Umbilical cord (tissue), 2 donors: ENCODE measurements at places on chromosomes 16 and 17.

GRCh38 chr16:19583665-19584300, 28.3 kb downstream of the VPS35L start:
- peak; percentile 20 for DNase-seq

- DNase-seq, result no peak
Measured at GRCh38 chr17:77657839-77658238, 300.7 kb upstream of the TNRC6C start.

DNA sequence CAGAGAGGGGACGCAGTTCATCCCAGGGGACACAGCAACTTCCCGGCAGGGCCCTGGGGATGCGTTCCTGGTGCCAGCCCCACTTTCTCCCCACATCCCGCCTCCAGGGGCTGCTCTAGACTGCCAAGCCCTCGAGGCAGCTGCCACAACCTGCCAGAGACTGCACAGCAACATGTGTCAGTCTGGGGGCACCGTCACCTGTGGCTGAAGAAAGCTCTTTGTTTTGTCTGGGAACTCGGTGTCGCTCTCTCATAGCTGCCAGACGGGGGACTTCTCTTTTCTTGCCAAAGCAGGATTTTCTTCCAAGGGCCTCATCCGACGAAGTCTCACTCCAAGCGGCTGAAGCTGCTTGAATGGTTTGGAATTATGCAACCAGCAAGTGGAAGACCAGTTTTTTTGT, 43.7 kb downstream of the COTL1 start:
- DNase-seq, result no peak

DNA sequence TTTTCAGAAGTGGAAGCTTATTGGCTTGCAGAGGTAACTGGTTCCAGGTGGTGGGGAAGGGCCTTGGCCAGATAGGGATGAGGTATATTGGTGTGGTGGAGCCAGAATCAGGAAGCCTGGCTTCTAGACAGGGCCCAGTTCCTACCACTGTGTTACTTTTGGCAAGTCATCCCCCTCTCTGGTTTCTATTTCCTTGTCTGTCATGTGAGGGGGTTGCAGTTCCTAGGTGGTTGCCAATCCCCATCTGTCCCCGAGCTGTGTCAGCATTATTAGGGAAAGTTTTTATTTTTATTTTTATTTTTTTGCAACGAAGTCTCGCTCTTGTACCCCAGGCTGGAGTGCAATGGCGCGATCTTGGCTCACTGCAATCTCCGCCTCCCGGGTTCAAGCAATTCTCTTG, 3.0 kb downstream of the SMCR8 start:
- DNase-seq, result no peak

GRCh38 chr16:26345966-26346365, 654.2 kb downstream of the HS3ST4 start:
- no peak for DNase-seq

DNA sequence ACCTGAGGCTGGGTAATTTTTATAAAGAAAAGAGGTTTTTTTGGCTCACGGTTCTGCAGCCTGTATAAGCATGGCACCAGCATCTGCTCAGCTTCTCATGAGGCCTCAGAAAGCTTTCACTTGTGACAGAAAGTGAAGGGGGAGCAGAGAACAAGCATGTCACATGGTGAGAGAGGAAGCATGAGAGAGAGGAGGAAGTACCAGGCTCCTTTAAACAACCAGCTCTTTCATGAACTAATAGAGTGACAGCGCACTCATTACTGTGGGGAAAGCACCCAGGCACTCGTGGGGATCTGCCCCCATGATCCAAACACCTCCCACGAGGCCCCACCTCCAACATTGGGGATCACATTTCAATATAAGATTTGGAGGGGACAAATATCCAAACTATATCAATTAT, 86.8 kb downstream of the USP32 start:
- no peak for DNase-seq

GRCh38 chr16:66874079-66874775, 6.1 kb upstream of the PDP2 start:
- peak; percentile 34 for DNase-seq

DNA sequence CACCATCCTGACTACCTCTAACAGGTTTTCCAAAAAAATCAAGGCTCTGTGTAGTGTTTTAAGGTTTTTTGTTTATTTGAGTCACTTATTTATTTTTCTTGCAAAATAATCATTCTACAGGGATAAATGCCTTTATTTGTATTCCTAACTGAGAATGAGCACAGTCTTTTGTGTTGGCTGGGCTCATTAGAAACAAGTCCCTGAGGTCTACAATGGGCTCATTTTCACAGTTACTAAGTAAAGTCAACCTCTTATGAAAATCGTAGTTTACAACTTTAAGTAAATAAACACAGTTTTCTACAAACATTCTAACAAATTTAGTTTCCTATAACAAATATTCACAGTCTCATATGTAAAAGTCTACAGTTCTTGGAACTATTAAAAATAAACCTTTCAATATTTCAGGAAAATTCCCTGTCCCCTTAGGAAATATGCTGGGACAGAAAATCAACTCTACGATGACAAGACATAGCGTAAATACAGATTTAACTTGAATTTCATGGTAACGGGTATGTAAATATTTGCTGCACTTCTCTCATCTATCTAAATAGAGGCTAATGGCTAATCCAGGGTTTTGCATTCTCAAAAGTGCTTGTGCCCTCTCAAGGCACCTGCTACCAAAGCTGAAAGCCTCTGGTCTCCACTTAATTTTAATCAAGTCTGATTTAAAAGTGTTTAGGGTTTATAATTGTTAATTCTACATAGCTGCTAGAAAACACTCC, 31.5 kb upstream of the CDH5 start:
- no peak for DNase-seq

- DNase-seq, result no peak
Measured at GRCh38 chr17:27588354-27588753, 42.6 kb upstream of the LGALS9 start.

- DNase-seq, result no peak
Measured at GRCh38 chr16:68869492-68870088, 26.3 kb downstream of the TANGO6 start.

- DNase-seq, result no peak
Measured at GRCh38 chr17:50684612-50685333, 22.9 kb downstream of the ANKRD40 start.

- DNase-seq, result no peak
Measured at GRCh38 chr16:57531253-57531575, 5.2 kb downstream of the CCDC102A start.

- no peak for DNase-seq
Measured at GRCh38 chr17:67258821-67259468, 13.9 kb upstream of the HELZ start.

GRCh38 chr16:52577130-52577706, 30.3 kb upstream of the TOX3 start:
- no peak for DNase-seq

GRCh38 chr16:2270070-2270462, 2.1 kb upstream of the RNPS1 start:
- DNase-seq, result no peak

GRCh38 chr17:33751702-33752065, 458.6 kb upstream of the ASIC2 start:
- DNase-seq, result no peak

DNA sequence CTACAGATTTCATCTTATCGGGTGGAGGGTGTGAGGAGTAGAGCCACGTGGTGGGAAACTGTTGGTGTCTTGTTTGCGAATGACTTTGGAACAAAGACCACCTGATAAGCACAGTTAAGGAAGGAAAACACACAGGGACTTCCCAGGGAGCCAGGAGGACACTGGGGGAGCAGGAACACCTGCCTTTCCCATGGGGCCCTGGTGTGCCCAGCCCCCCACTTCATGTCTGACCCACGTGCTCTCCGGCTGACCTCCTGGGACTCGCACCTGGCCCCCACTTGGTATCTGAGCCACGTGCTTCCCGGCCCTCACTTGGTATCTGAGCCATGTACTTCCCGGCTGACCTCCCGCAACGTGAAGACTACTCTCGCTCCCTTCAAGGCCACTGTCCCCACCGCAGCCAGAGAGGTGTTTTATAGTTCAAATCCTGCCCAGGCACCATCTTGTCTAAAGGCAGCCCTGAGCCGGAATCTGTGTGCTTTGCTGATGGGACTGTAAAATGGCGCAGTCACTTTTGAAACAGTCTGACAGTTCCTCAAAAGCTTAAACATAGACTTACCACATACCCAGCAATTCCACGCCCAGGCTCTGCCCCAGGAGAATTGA, 5.4 kb upstream of the CSNK1D start:
- DNase-seq, result no peak

GRCh38 chr16:55725055-55725777, 69.4 kb downstream of the SLC6A2 start:
- no peak for DNase-seq

- no peak for DNase-seq
Measured at GRCh38 chr17:79905832-79906231, 66.6 kb upstream of the CBX4 start.

- no peak for DNase-seq
Measured at GRCh38 chr16:47013910-47014309, 40.4 kb upstream of the DNAJA2 start.

DNA sequence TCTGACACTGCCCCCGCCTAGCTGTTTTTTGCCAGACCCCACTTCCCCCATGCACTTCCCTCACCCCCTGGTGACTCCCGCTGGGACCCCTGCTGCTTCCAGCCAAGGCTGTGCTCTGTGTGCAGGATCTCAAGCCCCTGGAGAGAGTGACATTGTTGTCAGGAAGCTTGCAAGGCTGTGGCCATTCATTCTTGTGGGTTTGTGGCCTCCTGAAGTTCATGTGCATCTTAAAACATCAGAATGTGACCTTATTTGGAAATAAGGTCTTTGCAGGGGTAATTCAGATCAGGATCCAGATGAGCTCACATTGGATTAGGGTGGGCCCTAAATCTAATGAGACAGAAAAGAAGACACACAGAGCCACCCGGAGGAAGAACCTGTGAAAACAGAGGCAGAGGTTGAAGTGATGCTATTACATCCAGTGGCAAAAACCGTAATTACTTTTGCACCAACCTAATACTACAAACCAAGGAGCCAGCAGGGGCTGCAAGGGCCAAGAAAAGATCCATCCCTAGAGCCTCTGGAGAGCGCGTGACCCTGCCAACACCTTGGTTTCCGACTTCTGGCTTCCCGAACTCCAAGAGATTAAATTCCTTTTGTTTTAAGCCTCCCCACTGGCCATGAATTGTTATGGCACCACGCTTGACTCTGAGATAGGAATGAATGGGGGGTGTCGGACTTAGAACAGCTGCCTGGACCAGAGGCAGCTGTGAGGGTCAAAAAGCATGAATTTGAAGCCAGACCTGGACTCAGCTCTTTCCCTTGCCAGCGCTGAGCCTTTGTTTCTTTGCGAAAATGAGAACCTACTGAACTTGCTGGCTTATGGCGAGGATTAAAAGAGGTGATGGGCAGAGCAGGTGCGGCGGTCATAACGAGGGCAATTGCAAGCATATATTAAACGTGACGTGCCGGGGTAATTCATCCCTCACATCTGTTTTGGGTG, 75.5 kb downstream of the BMERB1 start:
- no peak for DNase-seq

GRCh38 chr16:50367777-50368409, 895 bp downstream of the BRD7 start:
- DNase-seq, result no peak

- peak; percentile 77 for DNase-seq
Measured at GRCh38 chr16:8173111-8173644, 417.1 kb downstream of the TMEM114 start.

DNA sequence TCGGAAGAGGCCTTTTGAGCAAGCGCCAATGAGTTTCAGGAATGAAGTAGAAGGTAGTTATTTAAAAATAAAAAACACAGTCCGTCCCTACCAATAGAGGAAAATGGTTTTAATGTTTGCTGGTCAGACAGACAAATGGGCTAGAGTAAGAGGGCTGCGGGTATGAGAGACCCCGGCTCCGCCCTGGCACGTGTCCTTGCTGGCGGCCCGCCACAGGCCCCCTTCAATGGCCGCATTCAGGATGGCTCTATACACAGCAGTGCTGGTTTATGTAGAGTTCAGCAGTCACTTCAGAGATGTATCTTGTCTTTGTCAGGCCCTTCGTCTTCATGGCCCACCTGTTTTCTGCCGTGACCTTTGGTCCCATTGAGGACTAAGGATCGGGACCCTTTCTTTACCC, 87.3 kb downstream of the CRISPLD2 start:
- DNase-seq, result no peak

DNA sequence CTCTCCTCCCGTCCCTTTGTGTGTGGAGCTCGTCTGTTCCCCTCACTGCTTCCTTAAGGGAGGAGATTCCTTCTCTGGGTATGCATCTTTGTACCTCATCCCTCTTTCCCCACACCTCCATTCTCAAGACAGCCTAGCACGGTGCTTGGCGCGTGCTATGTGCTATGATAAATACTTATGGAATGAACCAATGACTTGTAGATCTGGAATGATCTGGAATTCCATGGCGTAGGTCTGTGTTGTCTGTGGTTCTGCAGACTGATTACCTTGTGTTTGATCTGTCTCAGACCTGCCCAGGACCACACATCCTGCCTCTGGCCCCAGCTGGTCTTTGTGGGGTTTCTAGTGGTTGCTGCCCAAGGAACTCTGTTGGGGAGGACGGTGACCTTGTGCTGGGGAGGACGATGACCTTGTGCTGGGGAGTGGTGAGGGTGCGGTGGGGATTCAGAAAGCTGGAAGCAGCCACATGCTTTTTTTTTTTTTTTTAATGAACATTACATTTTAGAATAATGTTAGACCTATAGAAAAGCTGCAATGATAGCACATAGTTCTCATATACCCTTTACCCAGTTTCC, 33.5 kb upstream of the ETV4 start:
- no peak for DNase-seq

DNA sequence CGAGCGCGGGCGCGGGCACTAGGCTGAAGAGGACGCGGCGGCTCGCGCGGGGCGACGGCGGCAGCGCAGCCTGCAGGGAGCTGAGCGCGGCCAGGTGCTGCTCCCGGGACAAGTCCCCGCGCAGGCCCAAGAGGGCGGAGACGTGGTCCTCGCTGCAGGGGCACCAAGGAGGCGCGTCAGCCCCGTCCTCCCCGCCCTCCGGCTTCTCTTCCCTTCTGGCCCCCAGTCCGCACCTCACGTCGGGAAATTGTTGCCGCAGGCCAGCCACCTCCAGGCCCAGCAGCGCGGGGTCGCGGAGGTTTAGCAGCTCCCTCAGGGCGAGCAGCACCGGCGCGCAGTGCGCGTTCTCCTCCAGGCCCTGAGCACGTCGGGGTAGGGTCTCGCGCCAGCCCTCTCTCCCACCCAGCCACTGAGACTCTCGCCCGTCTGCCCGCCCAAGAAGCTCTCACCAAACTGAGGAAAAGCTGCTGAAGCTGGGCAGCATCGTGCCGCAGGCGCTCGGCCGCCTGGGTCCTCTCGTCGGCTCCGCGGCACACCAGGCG, 761 bp upstream of the MATCAP1 start:
- DNase-seq, result no peak

- DNase-seq, result no peak
Measured at GRCh38 chr17:83012868-83013778, 66.3 kb upstream of the METRNL start.

GRCh38 chr16:3214904-3215600, 19.9 kb downstream of the ZNF200 start:
- no peak for DNase-seq

- no peak for DNase-seq
Measured at GRCh38 chr16:27202923-27203506, 311 bp upstream of the KDM8 start.

- DNase-seq, result no peak
Measured at GRCh38 chr16:88812513-88813268, 963 bp upstream of the APRT start.

- DNase-seq, result no peak
Measured at GRCh38 chr17:79085154-79085920, 10.7 kb downstream of the ENGASE start.
